ENCODE measurements at places on chromosomes 12 and 14.

- DNase-seq, result no peak
Observed at GRCh38 chr14:101301011-101301410, 260.3 kb upstream of the DIO3 start.

DNA sequence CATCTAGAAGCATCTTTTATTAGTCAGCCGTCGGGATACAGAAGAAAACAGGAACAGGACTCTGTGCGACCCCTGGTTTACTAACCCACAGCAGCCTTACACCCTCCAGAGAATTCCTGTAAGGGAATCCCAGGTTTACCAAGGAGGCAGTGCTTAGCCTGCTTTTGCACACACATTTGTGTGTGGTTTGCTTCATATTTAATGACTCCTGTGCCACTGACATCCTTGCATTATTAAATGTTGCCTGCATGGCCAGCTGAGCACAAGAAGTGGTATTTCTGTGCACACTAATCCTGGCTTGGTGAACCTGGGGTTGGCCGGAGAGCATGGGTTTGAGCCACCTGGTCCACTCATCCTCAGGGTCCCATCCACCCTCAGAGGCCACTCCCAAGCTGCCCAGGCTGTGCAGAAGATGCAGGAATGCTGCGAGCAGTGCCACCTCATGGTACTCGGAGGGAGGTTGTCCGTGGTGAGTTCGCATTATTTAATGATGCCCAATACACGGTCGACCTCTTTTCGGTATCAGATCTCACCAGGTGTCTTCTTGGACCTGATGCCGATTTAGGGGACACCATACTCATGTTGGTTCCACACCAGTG is 152.4 kb upstream of the RTL1 start:
- no peak for DNase-seq

- DNase-seq, result no peak
Observed at GRCh38 chr14:64324461-64324860, 30.3 kb upstream of the ESR2 start.

DNA sequence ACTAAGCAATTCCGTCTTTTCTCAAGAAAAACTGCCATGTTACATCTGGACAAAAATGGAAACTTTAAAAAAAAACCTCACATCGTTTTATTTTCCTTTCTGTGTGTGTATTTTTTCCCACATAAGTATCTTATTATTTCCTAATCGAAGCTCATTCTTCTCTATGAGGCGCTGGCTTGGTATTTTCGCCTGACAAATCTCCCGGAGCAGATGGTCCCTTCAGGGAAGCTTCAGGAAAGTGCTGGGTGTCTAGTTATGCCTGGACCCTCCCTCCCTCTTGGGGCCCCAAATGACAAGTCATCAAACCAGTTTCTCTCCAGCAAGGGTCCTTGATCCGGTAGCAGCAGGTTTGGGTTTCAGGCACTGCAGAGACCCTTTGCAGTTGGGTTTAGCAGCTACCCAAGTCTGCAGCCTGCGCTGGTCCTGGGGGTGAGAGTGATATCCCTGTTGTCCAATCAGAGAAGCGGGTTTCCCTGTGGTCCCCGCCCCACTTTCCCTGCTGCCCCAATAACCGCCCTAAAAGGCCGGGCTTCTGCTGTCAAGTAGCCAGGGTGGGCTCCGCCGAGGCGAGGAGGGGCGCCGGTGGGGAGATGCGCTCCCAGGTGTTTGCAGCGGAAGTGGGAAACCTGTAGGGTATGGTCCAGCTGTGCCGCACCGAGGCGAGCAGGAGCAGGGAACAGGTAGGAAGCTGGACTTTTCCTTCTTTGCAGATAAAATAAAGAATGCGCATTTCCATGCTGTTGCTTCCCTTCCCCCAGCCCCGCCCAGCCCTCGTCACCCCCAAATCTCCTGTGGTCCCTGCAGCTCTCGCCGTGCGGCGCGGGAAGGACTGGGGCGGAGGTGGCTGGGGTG is at the start of gene CNTN1:
Gene CNTN1, plus strand, starts transcription at position 527 of the 852 bp plus-strand sequence.
- DNase-seq, result peak; percentile 58

DNA sequence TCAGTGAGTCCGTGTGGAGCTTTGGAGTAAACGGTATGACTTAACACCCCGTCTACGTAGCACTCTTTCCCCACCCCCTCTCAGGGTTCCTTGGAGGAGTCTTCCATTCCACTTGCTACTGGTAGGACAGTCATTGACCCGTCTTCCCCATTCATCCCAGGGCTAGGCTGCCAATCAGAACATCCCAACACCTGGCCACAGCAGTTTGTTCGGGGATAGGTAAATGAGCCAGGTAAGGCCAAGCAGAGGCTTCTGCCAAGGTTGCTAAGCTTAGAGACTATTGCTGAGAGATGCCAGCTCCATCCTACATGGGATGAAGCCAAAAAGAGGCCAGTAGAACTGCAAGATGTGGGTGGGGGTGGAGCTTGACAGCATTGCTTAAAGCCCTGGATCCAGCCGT is 130.8 kb downstream of the BCL11B start:
- DNase-seq, result no peak

DNA sequence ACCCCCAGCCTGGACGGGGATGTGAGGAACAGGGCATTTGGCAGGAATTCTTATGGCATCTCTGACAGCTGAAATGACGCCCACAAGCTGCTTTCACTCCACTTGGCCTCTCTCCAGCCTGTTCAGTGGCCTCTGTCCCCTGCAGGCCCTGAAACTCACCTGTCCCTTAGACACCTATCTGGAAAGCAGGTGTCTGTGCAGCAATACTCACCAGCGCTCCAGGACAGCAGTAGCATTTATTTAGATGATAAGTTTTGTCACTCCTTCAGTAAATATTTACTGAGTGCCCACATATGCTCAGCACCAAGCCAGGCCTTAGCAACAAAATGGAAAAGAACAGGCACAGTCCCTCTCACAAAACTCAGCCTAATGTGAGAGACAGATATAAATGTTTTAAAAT is 311.1 kb upstream of the FKBP4 start:
- no peak for DNase-seq

DNA sequence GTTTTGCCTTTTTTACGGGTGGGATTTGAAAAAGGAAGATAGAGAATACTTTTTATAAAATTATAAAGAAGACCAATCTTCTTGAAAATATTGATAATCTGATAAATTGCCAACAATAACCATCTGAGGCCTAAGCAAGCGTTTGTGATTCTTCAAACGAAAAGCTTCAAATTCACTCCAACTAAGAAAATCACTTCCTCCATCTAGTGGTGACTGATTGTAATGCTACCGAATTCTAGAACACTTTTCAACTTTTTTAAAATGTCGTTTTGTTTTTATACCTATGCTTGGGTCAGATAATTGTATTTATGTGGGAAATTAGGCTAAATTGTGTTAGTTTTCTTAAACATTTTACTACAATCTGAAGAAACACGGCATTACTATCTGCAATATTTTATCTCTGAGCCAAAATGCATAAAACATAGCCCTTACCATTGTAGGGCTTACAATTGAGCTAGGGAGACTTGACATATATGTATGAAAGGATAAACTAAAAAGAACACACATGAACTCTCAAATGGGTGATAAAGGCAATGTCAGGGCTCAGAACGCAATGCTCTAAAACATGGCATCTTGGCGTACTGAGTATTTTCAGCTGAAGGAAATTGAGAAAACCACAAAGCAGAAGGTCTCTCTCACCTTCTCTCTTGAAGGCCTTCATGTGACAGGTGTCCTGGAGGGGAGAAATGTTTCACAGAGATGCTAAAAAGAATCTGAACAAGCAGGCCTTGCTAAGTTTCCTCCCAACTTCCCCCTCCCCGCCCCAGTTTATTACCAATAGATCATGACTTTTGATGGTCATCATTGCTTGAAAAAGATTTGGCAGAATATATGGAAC is 36.8 kb upstream of the G2E3 start:
- DNase-seq, result peak; percentile 10

GRCh38 chr12:3398196-3398789 is 92.7 kb upstream of the PRMT8 start:
- DNase-seq, result no peak

- DNase-seq, result no peak
Observed at GRCh38 chr14:101624536-101624935, 63.2 kb downstream of the DIO3 start.

- DNase-seq, result no peak
Observed at GRCh38 chr14:73795466-73795865, 56.2 kb upstream of the PTGR2 start.

DNA sequence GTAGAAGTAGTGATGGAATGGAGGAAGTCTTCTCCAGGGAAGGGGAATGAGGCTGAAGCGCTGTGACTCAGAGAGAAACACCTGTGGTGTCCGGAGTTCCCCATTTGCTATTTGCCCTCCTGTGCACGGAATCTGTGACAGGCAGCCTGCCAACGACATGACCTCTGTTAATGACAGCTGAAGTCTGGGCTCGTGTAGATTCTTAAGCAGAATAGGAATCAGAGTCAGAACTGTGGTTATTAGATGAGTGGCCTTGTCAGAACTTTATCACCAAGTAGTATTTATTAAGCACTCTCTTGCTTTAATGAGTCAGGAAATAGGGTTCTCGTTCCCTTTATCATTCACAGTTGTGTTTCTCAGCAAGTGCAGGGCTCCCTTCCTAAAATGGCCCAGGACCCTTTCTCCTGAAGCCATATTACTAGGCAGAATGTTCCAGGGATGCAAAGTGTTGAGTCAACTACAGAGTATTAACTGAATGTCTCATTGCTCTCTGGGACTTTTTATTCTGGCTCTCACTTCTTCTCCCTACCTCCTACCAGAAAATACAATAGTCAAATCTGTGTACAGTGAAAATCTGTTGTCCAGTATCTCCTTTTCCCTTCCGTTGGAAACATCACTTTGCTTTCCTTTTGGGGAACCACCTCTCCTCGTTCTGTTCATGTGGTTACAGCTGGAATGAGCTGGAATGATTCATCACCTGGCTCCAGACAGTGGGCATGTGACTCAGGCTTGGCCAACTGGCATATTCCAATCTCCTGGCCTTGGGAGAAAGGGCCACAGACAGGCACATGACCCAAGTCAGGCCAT is 77.8 kb upstream of the MAX start:
- DNase-seq, result no peak

GRCh38 chr14:34189866-34190265 is 239.0 kb upstream of the EGLN3 start:
- DNase-seq, result no peak

DNA sequence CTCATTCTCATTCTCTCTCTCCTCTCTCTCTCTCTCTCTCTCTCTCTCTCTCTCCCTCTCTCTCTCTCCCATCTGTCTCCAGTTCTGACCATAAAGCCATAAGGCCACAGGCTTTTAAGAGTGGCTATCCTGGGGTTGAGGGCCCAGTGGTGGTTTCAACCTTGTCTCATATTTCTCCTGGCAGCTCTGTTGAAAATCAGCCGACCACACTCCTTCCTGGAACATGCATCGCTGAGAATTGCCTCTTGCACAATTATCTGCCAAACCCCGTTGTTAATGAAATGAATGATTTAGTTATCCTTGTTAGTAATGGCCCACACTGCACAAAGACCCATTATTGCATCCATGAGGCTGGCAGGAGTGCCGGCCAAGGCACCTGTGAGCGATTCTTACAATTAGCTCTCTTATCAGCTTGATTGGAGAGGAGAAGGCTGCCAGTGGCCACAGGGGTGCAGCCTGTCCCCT is 30.4 kb upstream of the KCNA5 start:
- DNase-seq, result no peak

DNA sequence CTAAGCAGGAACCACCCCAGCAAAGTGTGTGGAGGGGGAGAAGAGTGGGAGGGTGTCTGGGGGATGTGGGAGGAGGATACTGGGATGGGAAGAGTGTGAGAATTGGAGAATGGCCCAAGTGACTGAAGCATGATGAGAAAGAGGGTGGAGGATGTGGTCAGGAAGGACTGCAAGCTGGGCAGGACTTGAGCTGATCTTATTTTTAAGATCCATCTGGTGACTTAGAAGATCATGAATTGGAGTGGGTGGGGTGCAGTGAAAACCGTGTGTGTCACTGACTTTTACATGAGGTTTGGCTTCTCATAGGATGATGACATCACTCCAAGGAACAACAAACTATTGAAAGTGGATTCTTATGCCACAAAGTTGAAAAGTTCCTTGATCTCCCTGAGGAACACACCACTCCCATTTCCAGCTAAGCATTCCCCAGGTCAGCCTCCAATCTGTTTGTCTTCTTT is 287.5 kb downstream of the GALC start:
- DNase-seq, result no peak

DNA sequence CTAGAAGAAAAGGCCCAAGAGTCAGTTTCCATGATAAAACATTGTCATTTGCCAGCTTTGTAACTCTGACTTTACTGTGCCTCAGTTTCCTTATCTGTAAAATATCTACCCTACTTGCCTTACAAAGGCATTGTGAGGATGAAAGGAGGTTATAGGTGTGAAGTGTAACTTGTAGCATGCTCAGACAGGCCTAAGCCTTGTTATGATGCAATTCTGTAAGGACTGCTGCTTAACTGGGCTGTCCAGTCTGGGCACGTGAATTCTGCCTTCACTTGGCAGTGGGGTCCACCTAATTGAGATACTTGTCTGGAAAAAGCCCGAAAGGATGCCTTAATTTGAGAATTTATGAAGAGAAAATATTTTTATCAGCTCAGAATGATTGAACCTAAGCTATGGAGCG is 114.5 kb upstream of the DYRK2 start:
- DNase-seq, result no peak

- DNase-seq, result no peak
Observed at GRCh38 chr12:229441-230191, 15.7 kb upstream of the SLC6A12 start.

DNA sequence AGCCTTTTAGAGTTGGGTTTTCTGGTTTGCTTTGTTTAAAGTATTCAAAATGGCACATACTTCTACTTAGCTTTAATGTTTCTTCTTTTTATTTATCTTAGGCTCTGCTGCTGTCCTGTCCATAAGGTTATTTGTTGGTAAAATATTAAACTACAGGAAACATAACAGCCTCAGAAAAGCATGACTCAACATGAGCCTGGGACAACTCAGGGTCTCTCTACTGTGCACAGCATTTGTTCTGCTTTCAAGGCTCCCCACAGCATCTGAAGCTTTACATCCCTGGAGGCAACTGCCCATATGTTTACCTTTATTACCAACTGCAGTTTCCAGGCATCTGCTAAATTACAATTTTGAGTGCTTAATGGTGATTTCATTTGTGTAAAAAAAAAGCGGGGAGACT is 954.2 kb upstream of the FBXO33 start:
- no peak for DNase-seq

DNA sequence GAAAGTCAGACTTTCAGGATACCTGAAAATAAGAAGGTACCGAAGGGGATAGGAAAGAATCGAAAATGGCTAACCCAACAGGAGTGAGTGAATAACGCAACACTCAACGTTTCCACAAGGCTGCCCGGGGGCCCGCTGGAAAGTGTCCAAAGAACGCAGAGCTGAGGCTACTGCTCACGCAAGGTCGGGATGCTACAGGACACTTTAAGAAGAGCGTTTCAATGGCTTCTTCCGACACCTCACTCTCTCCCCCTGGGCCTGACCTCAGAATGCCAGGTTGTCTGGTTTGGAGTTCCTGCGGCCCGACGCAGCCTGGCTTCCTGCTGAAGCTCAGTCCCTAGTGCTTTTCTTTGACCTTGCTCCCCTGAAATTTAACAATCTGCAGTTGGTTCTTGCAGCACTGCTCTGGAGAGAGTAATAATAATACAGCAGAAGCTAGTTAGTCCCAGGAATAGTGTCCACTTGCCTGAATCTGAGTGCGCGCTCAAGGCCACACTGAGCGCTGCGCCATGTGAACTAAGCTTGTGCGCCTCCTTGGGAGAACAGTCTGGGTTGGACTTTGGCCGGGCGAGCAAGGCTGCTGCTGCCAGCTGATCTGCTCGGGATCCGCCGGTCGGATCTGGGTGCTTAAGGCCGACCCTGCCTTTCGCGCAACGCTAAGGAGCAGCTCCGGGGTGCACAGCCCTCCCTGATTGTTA is 2.0 kb upstream of the ALX1 start:
- DNase-seq, result no peak

- no peak for DNase-seq
Observed at GRCh38 chr14:101877766-101878165, 86.6 kb upstream of the DYNC1H1 start.

- DNase-seq, result no peak
Observed at GRCh38 chr12:120725659-120726509, at the start of gene ACADS. ACADS (plus strand) TSS chr12:120725826; CDS start chr12:120725886, 60 bp downstream.
